ENCODE measurements at places on chromosomes 5 and 9.

DNA sequence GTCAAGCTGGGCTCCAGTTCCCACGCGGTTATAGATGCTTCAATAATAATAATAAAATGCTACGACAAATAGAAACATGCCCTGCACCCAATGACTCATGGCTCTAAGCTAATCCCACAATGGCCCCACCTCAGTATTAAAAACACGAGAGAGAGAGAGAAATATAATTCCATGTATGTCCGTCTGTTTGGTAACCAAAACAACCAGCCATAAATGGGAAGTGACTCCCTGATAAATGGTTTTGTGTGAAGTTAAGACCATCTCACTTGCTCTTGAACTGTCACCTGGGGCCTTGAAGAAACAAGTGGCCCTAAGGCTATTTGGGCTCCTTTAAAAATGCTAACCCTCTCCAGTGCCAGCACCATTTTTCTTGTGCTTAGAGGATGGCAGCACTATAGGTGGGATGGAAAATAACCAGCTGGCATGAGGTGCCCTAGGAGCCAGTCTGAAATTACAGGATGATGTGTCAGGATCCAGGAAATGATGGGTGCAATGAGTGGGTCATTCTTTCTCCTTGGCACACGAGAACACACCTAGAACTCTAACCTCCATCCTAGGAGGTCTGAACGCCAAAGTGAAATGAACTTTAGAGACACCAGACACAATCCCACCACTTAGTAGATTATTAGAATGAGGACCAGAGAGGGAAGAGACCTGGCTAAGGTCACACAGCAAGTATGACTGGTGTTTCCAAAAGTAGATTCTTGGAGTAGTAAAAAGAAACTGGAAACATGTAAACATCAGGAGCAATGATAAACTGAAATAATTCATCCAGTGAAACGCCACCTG is 35.7 kb upstream of the ADRB2 start:
- peak; percentile 51 for DNase-seq

GRCh38 chr5:148403344-148403743 is 19.6 kb downstream of the FBXO38 start:
- DNase-seq = no peak

DNA sequence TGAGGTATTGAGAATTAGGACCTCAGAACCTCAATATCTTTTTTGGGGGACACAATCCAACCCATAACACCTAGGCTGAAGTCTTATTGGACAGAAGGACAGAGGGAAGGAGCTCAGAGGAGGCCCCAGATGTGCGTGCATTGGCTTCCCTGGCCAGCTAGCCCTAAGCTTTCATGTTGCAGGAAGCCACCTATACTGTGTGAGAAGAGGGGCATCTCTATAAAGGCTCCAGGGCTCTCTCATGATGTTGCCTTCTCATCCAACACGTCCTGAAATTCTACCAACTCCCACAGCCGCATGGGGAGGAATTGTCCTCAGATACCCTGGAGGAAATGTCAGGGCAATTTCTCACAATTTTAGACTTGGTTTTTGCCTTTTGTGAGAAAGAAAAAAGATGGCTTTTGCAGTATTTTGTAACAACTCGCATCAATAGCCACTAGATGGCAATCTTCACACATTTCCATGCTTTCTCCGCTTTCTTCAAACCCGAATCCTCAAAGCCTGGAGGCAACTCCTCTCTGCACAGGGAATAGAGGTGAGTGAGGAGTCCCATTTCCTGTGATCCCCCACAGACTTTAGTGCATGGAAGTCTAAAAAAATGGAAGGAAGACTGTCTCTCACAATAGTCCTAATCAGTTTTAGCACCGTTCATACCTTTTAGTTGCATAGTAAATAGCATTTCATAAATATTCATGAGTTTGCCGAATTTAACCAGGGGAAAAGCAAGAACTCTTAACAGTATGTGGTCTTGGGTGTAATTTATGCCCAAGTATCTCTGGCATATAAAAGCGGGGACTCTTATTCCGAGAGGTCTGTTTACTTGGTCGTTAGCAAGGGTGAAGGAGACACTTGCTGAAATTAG is 7.4 kb upstream of the PPP3R2 start:
- DNase-seq = peak; percentile 53

- no peak for DNase-seq
These were observed 501.3 kb upstream of the RORB start for GRCh38 chr9:73995836-73996235.

DNA sequence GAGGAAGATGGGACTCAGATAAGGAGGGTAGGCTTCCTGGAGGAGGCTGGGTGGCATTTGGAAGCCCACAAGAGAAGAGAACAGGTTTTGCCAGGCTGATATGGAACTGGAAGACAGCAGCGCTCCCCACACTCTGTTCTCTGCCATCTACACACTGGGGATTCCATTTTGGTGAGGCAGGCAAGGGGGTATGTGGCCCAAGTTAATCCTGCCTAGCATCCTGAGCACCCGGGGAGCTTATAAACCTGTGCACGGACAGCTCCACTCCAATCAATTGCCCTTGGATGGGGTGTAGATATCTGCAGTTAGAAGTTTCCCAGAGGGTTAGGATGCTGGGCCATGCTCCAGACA is 158.8 kb downstream of the MACROH2A1 start:
- DNase-seq = no peak

DNA sequence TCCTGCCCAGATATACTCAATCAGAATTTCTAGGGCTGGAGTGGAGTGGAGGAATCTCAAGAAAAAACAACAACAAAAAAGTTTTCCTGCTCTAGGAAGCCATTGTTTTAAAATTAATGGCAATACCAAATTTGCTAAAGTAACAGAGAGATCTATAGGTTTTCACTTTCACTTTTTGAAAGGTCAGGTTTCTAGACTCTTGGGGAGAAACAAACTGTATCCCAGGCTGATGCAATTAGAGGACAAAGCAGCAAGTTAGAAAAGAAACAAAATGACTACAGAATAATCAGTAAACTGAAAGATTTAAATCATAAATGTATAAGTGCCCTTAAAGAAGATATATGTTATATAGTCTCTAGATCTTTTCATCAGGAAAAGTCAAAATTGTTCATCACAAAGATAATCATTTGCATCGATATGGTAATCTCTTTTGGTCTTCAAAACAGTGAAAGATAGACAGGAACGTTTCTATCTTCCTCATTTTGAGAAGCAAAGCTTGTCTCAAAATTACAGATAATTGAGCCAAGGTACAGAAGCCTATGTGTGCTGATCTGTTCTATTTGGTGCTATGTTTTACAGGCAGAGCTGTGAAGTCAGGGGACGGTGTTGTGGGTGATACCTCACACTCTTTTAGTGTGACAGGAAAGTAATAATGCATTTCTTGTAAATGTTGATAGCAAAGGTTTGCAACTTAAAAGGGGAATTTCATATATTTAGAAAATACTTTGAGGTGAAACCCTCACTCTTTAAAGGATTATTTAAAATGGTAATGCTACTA is 1746.6 kb upstream of the C9orf72 start:
- no peak for DNase-seq

DNA sequence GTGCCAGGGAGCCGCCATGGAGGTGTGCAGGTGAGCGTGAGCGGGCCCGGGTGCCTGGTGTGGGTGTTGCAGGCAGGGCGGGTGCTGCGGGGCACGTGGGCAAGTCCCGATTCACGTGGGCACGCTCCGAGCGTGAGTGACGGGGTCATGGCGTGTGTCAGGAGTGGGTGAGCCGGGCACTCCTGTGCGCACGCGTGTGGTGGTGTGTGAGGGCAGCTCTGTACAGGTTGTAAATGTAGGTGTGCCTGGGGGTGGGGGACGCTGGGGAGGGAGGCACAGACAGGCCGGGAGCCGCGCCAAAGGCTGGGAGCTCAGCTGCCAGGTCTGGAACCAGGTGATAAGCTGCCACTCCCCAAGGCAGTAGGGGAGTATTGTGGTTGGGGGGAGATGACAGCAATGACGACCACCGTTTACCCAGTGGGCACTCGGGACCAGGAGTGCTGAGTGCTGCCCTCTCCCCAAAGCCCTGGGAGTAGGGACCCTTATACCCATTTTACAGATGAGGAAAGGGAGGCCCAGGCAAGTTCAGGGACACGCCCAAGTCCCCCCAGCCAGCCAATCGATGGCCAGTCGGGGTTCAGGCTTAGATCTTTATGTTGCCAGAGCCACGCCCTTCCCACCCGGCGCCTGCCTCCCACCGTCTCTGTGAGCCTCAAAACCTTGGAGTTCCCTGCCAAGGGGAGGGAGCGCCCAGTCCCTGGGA is 9.6 kb downstream of the NCS1 start:
- no peak for DNase-seq

DNA sequence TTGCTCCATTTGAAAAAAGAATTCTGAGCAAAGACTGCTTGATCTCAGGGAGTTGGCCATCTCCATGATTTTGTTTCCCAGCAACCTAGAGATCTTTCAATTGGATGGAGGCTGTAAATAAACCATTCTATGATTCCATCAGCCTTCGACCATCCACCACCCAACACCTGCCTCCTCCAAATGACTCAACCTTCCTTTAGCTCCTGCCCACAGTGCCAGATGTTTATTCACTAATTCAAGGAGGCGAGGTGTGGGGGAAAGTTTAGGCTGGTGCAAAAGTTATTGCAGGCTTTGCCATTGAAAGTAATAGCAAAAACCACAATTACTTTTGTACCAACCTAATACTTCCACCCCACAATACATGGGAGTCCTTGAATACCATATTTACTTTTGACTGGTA is 327.5 kb downstream of the CAAP1 start:
- DNase-seq = no peak

DNA sequence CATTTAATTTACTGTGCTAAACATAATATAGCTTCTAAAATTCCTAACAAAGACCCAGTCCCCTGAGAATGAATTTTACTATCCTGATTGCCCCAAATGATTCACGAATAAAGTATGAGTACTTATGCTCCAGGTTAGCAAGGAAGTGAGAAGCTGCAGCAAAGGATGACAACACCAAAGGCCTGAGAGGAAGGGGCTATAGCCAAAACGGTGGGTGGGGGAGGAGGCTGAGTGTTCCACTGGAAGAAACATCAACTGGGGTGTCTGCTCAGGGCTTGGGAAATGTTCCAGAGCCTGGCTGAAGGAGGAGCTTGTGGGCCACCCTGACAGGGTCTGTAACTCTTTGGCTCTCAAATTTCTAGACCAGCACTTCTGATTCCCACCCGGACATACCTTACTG is 157.3 kb downstream of the ADAMTS12 start:
- DNase-seq = no peak

DNA sequence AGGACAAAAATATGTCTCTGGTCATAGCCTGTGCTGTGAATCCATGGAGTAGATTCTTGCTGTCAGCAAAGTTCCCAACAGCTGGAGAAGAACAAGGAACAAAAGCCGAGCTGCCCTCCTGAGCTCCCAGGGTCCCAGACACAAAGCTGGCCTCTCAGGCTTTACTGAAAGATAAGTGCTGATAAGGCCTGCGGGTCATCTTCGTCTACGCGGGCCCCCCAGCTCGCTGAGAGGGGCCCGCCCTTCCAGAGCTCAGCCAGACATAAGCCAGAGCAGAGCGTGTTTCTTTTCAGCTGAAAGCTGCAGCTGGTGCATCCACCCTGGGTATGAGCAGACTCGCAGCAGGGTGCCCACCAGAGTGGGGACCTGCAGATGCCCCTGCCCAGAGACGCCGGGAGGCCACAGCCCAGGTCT is 84.7 kb downstream of the HSD17B3 start:
- no peak for DNase-seq

DNA sequence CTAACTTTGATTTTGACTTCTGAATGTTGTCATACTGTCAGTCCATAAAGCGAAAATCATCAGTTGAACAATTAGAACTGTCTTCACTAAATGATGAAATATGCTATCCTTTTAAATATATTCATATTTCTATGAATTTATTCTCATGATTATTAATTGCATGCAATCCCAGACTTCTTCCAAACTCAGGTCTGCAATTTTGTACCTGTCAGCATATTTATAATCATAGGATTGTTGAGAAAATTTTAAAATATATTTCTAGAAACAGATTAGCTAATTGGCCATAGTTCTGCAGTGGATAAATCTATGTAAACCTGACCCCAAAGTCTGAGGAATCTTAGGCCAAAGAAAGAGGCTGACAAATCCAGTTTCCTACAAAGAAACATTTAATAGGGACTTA is 347.5 kb downstream of the SLCO4C1 start:
- no peak for DNase-seq

DNA sequence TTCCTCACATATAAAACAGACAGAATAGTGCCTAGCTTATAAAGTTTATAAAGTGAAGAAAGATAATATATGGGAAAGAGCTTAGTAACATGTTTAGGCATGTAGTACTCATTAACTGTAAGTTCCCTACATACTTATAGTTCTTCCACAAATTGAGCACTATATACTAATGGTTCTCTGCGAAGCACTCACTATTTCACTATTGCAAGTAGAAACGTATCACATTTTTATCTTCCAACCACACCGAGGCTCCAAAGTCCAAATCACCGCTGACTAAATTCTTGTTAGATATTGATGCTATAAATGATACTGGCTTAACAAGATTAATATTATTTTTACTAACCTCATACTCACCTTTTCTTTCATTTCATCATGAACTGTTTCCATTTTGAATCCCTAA is 61.0 kb downstream of the FBXW11 start:
- no peak for DNase-seq

DNA sequence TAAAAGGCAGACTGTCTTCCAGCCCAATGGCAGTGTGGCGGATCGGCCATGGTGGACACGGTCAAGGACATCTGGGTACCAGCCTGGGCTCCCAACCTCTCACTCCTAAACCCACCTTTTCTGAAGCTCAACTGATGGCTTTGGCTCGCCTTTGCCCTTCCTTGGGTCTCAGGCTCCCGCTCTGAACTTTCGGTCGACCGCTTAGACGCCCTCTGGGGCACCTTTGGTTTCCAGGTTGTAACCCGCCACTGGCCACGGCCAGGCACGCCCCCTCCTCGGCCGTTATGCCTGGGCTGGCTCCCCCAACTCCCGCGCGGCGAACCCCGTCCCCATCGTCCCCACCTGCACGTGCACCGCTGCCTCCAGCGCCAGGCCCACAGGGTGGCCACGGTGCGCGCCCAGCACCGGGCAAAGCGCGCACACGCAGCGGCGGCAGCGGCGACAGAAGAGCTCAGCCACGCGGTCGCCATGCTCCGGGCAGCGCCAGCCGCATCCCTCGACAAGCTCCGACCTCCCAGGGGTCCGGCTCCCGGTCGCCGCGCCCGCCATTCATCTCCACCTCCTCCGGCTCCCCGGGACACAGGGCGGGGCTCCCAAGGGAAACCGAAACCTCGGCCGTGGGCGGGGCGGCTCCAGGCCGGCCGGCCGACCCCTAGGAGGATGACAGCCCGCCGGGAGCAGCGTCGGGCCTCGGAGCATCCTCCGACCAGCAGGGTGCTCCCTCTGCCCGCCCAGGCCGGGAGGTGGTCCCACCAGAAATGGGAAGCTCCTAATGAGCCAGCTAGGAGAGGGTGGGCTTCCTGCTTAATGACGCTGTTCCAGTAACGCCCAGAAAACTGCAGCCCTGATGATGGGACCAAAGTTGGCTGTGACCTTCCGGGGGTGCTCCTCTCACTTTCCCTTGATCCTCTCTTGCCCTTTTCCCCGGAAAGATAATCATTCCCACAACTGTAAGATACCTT is at the start of gene TRIM14:
TRIM14 (minus strand) TSS at position 583 of the 962 bp plus-strand sequence; CDS start at position 549, 34 bp downstream.
- peak; percentile 73 for DNase-seq

DNA sequence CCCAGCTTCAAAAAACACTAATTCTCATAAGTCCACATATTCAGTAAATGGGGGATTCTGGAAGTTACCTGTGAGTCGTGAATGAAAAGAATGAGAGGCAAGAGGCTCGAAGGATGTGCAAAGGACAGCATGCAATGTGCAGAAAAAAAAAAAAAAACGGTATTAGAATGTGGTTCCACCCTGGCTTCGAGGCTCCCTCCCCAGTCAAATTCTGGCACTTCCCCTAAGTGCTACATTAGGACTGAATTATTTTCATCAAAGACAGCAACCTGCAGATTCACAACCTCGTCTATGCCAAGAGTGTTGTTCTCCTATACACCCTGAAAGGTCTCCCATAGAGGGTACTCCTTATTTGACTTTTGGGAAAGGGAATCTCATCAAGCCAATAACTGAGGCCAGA is 16.5 kb downstream of the CAPSL start:
- no peak for DNase-seq

Data from kidney tubule cell (primary cell).